Adrenal gland (tissue), 19 donors: ENCODE measurements at places on chromosomes 12 and 14. TPM values are rescaled to one million over a fixed set of nuclear protein-coding genes. Genes with fewer than 3 reads are reported as not detected.

The BIN2 gene
- total RNA-seq: 6.7 TPM

DNA sequence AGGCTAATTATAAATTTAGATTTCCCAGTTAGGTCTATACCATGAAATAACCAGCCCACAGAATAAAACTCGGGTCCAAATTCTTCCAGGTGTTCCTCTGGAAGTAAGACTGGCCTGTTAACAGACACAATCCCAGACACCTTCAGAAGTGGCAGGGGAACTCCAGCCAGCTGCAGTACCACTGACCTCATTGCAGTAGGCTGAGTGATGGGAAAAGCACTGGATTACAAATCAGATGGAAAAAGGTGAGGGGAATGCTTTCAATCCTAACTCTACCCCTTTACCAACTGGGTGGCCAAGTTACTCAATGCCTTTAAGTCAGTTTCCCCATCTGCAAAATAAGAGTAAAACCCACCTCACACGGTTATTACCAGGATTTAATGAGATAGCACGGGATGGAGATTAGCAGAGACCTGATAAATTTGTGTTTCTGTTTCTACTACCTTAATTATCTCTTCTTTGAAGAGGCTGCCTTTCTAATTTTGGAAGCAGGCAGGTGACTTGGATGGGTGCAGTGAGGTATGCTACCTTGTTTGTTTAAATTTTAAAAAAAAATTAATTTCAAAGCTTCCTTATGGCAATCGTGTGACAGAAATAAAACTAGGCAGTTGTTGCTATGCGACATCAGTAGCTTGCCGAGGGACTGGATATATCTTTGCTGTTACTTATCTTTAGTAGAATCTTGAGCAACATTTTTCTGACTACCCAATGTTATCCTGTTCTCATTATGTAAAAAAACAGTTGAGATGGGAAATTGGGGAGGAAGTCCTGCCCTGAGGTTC is 167.3 kb upstream of the GRIN2B start:
- H3K27me3 ChIP-seq: no peaks in the 10 kb centered on the region
- H3K4me1 ChIP-seq: no peaks in the 10 kb centered on the region
- H3K27ac ChIP-seq: no peak overlapping the region
- H3K36me3 ChIP-seq: no peaks in the 10 kb centered on the region
- no peak overlapping the region for H3K4me3 ChIP-seq

The GABARAPL1 gene
- 71.6 TPM for total RNA-seq

DNA sequence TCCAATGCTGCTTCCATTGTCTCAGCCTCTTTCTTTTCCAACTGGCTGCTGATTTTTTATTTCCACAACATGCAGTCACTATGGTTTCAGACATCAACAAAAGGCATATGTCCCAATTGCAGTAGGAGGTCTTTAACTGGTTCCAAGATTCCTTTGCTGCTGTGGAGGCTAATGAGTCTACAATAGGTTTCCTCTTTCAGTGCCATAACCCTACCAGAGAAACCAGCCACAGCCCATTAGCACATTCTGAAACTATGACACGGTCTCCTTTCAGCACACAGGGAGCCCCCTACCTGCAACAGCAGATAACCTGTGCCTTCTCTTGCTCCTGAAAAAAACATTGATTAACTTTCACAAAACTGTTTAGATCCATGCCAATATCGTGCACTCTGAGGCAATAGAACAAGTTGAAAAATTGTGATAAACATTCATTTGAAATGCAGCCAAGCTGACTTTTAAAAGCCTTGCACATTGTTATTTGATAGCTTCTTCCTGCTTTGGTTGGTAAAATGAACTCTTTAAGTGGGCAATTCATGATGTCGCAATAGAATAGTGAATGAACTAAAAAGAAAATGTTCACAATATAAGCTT is 32.4 kb downstream of the PLEKHG7 start:
- peaks cover 4% of the 10 kb centered on the region for H3K4me1 ChIP-seq
- no peak overlapping the region for H3K4me3 ChIP-seq
- no peak for DNase-seq
- H3K36me3 ChIP-seq: no peaks in the 10 kb centered on the region
- no peaks in the 10 kb centered on the region for H3K27me3 ChIP-seq

- H3K36me3 ChIP-seq: no peaks in the 10 kb centered on the region
- no peaks in the 10 kb centered on the region for H3K27me3 ChIP-seq
- no peak overlapping the region for H3K27ac ChIP-seq
- no peaks in the 10 kb centered on the region for H3K4me1 ChIP-seq
Measured at GRCh38 chr12:127355061-127355841, 911.7 kb upstream of the TMEM132C start.

DNA sequence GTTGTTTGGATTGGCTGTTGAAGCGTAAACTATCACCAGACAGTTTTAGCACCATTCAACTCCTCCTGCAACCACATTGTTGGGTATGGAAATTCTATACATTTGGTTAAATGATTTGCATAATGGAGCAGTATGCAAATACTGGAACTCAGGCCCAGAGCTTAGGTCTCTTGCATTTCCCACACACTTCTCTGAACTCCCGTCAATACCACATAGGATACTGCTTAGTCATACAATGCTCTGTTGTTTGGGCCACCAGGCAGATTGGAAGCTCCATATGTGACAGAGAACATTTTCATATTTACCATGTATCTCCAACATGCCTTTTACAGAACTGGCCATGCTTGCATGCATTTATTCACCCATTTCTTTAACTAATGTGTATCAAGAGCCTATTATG is 78.0 kb downstream of the IFNG start:
- no peaks in the 10 kb centered on the region for H3K4me1 ChIP-seq
- H3K27me3 ChIP-seq: no peaks in the 10 kb centered on the region
- H3K36me3 ChIP-seq: no peaks in the 10 kb centered on the region
- no peak overlapping the region for H3K27ac ChIP-seq
